ENCODE measurements at places on chromosomes 7 and 10.

DNA sequence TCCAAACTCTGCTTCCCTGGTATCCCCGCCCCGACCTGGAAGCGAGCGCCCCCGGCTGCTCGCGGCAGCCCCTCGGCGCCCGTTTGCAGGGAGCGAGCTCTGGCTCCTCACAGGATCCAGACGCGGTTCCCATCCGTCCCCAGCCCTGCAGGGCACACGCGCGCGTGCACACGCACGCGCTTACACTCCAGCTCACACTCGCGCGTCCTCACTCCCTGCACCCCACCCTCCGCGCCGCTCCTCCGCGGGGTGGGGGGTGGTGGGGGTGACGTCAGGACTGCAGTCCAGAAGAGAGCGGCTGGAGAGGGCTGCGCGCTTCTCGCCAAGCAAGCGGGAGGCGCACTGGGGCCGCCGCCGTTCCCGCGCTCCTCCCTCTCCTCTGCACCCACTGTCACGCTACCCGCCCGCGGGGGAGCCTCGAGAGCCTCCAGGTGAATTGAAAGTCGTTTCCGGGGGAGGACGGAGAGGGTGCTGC, 255.6 kb downstream of the OTUD1 start:
- no peak for DNase-seq

DNA sequence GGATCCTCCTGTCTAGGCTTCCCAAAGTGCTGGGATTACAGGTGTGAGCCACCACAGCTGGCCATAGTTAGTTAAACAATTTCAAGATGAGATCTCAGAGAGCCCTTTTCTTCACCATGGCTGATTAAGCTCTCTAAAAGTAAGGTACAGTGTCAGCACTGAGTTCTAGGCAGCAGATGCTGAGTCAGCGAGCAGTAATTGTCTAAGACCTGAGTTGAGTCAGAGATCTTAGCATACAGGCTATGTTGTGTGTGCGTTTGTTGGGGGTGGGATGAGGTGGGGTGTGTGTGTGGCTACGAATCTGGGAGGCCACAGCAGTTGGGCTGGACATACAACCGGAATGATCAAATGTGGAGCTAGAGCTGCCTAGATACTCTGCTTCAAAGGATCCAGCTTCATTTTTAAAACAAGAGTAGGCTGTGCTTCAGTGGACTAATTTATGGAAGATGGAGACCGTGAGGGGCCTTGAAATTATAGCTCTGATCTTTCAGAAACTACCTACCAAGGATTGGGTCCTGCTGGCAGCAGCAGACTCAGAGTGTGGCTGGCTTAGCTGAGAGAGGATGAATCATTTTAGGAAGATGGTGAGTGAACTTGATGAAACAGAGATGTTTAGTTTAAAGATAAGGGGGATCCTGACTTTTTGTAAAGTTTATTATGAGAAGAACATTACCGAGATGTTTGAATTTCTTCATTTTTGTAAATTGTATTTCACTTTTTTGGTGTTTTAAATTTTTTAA, 17.5 kb upstream of the MTPN start:
- no peak for DNase-seq

- no peak for DNase-seq
These were observed 9.1 kb upstream of the PILRB start for GRCh38 chr7:100348805-100349204.

DNA sequence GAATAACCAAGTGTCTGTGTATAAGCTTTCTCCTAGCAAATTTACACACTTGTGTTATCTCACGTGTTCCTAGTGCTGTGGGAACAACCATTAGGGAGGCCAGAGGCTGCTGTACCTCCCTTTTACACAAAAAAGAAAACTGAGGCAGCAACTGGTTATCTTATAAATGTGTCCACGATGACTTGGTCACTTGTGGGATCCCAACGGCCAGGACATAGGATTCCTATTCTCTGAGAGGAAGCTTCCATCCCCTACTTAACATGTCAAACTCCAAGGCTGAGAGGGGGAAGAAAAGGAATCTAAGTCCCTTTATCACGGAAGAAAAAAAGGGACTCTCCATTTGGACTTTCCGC, 484 bp downstream of the ZNF438 start:
- DNase-seq, result no peak

GRCh38 chr7:150715738-150716137, 675 bp upstream of the GIMAP1 start:
- DNase-seq, result no peak

- no peak for DNase-seq
These were observed 603.6 kb downstream of the CNTNAP2 start for GRCh38 chr7:146720195-146720594.

- DNase-seq, result no peak
These were observed 14.7 kb upstream of the SAMD8 start for GRCh38 chr10:75096749-75097148.

DNA sequence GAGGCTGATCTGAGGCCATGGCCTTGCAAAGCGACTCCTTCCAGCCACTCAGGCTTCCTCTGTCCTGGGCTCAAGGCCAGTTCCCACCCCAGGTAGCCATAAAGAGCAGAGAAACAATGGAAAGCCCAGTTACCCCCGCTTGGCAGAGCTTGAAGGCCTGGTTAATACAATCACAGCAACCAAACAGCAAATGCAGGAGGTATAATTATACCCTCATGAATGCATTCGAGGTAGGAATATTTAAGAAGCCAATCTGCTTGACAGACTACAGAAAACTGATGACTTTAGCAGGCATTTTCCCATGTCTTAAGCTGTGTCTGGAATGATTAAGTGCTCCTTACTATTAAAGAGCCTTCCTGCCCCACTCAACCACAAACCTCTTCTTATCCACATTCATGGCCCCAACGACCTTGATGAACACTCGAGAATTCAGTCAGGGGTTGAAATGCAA, 114.1 kb upstream of the MACROH2A2 start:
- no peak for DNase-seq

DNA sequence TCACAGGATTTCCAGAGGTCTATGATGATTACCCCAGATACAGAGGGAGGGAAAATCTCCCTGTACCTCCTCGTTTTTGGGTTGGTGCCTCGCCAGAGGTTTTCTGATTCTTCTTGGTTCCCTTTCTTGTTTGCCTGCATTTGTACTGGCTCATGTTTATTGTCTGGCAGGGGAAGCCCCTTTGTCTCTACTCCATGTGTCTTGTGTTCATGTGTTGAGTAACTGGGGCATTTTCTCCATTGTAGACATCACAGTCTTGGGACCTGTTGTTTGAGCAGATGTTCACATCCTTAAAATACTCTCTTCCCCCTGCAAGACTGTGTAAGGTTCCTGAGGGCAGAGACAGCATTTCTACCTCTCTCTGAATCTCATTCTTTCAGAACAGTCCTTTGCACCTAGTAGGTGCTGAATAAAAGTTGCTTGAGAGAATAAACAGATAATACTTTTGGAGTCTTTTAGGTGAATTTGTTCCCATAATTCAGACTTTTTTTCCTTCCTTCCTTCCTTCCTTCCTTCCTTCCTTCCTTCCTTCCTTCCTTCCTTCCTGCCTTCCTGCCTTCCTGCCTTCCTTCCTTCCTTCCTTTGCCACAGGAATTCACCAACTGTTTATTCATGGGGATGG, 25.1 kb downstream of the CDK14 start:
- no peak for DNase-seq

- DNase-seq, result no peak
These were observed 6.7 kb upstream of the PILRA start for GRCh38 chr7:100366411-100367250.

DNA sequence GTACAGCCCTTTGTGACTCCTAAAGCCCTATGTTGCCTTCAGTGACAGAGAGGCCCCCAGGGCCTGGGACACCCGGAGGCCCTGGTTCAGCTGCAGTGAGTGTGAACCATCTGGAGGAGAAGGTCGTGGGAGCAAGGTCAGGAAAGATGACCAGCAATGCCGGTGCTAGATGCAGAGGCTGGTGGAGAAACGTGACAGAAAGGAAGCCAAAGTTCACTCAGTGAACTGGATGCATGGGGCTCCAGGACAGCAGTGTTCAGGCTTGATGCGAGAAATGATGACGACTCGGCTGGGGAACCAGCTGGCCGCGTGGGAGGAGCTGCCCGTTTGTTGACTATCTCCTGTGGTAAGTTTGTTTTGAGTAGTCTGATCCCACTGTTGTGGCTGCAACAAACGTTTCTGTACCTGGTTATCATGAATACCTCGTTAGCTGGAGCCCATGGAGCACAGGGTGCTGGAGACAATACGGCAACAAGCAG, 54.1 kb upstream of the MKRN1 start:
- no peak for DNase-seq

- DNase-seq, result no peak
These were observed 9.4 kb upstream of the PPIA start for GRCh38 chr7:44787041-44787440.

GRCh38 chr7:149448961-149449360, 11.9 kb downstream of the ZNF777 start:
- no peak for DNase-seq

DNA sequence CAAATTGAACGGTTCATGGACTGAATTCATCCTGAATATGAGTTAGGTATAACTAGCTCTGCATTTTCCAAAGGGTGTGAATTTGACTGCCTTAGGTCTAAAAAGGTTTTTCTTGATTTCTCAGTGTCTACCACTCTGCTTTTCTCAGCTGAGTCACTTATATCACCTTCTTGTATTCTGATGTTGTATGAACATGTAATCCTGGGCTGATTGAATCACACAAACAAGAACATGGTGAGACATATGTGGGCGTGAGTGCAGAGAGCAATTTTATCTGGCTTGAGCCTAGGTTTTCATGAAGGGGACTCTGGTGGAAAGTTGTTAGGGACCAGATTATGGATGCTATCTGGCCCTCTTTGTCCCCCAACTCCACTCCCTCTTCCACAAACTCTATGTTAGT, 239.8 kb downstream of the SUGCT start:
- DNase-seq, result no peak

DNA sequence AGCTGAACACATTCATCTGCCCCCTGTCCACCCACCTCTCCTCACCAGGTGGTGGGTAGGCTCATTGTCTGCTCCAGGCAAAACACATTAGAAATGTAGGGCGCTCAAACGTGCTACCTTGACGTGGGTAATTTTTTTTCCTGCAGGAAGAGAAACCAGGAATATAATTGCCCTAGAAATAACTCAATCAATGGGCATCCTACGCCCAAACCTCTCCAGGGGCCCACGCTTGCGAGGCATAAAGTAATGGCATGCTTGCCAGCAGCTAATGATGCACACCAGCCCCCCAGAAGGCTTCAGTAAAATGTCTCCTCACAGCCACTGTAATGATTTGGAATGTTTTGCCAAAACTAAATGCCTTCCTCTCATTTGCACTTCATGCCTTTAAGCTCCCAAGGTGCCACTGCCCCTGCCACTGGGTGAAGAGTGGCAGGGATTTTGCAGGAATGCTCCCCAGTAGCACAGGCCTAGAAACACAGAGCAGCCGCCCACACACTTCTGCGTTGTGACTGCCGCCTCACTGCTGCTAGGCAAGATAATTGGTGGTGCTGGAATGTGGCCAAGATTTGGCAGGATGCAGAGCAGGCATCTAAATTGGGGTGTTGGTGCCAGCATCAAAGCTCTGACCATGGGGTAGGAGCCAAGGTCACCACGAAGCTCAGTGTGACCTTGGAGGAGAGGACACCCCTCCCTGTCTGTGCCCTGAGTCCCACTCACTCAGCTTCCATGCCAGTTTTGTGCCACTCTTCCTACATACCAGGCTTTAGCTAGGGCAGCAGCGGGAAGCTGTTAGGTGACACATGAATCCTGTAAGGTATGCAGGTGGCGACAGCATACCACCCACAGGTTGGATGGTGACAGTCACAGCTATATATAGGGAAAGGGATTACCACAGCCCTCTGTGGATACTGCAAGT, 48.7 kb upstream of the PPP1R3C start:
- DNase-seq, result no peak

DNA sequence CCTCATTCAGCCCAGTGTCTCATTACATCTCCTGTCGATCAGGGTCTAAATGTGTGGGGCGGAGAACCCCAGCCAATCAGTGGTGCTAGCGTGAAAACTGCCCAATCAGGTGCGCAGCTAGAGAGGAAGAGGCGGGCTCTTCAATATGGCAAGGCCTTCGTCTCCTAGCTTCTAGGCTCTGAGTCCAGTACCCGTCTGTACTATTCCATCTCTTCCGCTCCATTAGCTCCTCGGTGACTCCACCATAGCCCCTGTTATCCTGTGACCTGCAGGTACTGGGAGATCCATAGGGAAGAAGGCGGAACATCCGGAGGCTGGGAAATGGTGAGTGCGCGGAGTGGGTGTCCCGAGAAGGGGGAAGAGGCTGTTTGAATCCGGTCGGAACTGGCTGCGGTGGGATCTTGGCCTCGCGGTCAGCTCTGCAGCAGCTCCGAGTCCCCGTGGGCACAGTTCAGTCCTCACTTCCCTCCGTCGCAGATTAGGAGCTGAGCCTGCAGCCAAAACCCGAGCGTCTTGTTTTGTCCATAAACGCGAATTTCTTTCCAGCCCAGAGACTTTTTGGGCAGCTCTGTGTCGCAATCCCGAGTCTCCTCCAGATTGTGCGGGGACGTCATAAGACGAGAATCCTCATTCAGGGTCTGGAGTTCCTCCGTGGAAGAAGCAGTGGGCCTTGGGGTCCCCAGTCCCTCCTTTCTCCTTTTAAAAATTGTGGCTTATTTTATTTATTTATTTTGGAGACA, at the start of gene ZNF727:
Gene ZNF727 (plus strand): TSS at position 134 of the 740 bp plus-strand sequence. CDS start 188 bp downstream, at position 322.
- no peak for DNase-seq

GRCh38 chr10:69910561-69910960, 108.9 kb downstream of the COL13A1 start:
- DNase-seq, result no peak

Data from activated T-helper 1 cell treated with anti-CD3 and anti-CD28 coated beads, Interleukin-2, amount 50 U/mL, for 16 hours (primary cell).